Progenitor cell of endocrine pancreas (in vitro differentiated cells): ENCODE measurements at places on chromosomes 5 and 9. TPM values are rescaled to one million over a fixed set of nuclear protein-coding genes. Genes with fewer than 3 reads are reported as not detected.
A peak's percentile ranks its signal among the peaks of the same experiment; 100 is the strongest.

The FOXI1 gene
- not detected in 2 replicates for total RNA-seq

The NR5A1 gene
- 0.36 and 0.49 TPM in 2 replicates for total RNA-seq

GRCh38 chr5:31186672-31187267 lies 6.7 kb upstream of the CDH6 start:
- no peak overlapping the region for H3K4me3 ChIP-seq
- H3K27ac ChIP-seq = no peak overlapping the region
- no peaks in the 10 kb centered on the region for H3K27me3 ChIP-seq
- DNase-seq = no peak
- H3K4me1 ChIP-seq = peaks cover 5% of the 10 kb centered on the region
- H3K36me3 ChIP-seq = no peaks in the 10 kb centered on the region

- H3K27ac ChIP-seq = no peak overlapping the region
- H3K4me3 ChIP-seq = peak overlapping the region; percentile 61
Observed at GRCh38 chr5:138273834-138274188, 610 bp downstream of the GFRA3 start.

- no peak overlapping the region for H3K4me3 ChIP-seq
- peaks cover 20% of the 10 kb centered on the region for H3K27me3 ChIP-seq
- no peak overlapping the region for H3K27ac ChIP-seq
- H3K36me3 ChIP-seq = no peaks in the 10 kb centered on the region
- peaks cover 18% of the 10 kb centered on the region for H3K4me1 ChIP-seq
- DNase-seq = peak; percentile 27
Observed at GRCh38 chr5:151596828-151597539, 5.9 kb upstream of the FAT2 start.
